ENCODE measurements at places on chromosomes 7 and 10.

DNA sequence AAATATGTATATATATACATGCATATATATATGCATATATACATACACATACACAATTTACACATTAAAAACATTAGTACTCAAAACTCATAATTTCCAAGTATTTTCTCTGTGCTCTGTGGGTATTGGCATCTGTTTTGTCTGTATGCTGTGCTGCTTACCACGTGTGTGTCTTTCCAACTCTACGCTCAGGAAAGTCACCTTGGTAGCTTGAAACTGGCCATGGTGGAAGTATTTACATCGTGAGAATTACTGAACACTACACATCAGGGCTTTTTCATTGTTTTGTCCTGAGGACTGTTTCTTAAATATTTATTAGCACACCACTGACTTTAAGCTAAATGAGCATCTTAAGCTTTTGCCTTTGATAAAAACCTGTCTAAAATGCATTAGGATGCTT, 79.6 kb downstream of the CREM start:
- DNase-seq = no peak

GRCh38 chr7:49488573-49488972, 284.9 kb upstream of the VWC2 start:
- no peak for DNase-seq

GRCh38 chr7:37356911-37357636, 91.6 kb downstream of the ELMO1 start:
- no peak for DNase-seq

DNA sequence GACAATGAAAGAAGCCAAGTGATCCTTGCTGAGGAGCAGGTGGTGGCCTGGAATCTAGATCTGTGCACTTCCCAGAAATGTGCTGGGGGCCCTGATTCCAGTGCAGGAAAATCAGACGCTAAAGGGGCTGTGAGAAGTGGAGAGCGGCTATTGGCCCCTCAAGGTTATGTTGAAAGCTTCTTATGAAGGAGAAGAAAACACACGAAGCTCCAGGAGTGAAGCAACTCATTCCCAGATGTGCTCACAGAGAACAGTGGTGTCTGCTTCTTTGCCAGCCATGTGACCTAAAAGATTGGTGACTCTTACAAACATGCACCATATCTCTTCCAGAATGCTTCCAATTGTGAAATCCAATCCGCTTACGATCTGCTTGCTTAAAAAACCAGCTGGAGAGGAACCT, 679.3 kb upstream of the IGFBP3 start:
- DNase-seq = no peak

DNA sequence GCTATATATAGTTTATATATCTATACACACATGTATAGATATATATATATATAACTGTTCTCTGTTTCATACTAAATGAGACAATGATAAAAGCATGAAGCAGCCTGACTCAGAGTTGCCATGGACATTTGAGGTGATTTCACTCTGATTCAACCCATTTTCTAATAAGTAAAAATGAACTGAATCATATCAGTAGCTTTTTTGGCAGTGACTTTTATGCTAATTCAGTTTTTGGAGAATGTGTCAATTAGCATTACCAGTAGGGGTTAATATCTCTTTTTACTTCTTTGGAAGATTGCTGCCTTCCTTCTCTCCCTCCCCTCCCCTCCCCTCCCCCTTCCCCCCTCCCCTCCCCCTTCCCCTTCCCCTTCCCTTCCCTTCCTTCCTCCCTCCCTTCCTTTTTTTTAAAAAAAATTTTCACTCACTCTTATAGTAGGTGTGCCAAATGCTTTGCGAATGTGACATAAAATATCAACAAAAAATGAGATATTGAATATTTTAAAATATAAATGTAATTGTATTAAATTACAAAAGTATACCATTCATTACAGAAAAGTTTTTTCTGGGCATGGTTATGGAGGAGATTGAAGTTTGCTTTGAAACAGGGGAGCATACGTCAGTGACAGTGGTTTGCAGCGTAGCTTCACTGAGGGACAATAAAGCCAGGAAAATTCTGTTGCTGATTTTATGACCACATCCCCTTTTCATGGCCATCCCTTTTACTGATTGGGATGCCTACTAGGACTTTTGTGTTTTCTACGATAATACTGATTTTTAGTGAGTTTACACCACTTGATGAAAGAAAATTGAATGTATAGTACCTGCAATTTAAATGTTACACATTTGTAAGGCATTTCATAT, 64.0 kb upstream of the KLF6 start:
- no peak for DNase-seq

DNA sequence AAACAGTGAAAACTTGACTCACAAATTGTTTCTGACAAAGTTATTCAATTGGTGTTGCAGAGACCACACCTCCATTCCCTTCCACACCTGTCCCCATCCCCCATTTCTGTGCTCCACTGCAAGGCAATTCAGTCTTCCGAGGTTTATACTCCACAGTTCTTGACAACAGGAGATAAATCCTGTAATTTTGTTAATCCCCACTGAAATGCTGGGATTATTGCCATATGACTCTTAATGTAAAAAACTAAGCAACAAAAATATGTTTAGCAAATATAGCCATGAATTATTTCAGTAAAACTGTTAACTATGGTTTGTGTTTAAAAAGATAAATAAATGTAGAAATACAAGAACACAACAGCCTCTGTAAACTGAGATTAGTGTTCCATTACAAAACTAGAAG, 170.1 kb upstream of the SEMA3D start:
- no peak for DNase-seq

- DNase-seq = no peak
Observed at GRCh38 chr10:73439055-73439454, 5.7 kb upstream of the MSS51 start.
